Left kidney (tissue), 8 donors: ENCODE measurements at places on chromosomes 12 and 14. TPM values are rescaled to one million over a fixed set of nuclear protein-coding genes. Genes with fewer than 3 reads are reported as not detected.

- no peak for DNase-seq
Observed at GRCh38 chr14:59036134-59036533, 152.3 kb upstream of the DAAM1 start.

GRCh38 chr12:2297004-2297403 is 244.2 kb downstream of the CACNA1C start:
- no peak for DNase-seq

The ZCRB1 gene
- 96.7 TPM for polyA plus RNA-seq

DNA sequence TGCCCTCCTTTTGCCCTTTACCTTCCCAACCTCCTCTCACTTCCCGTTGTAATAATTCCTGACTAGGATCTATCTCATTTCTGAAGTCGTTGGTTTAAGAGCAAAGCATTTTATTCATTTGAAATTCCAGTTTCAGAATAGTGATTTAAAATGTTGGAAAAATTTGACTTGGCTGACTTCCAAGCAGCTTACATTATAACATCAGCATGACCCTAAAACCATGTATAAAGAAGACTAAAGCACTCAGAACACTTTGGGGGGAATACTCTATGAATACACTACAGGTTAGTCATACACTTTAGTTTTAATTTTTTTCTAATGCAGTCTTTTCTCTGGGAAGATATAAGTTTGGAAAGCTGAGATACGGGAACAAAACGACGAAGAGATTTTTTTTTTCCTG is 161.1 kb downstream of the BTG1 start:
- no peak for DNase-seq

The PPM1A gene
- 85.2 TPM for polyA plus RNA-seq

DNA sequence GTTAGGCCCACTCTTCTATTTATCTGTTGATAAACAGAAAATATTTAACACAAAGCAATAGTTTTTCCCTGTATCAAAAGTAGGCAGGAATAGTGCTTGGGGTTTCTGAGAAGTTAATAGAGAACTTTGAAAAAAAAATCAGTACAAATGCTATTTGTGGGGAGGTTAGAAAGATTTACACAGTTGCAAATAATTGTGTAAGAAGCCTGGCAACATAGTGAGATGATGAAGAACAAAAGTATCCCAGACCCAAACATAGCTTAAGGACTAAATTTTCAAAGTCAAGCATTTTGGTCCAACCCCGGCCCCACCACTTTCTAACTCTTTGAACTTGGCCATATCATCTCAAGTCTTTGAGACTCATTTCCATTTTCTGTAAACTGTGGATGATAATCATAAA is 687.5 kb upstream of the TMEM132C start:
- no peak for DNase-seq

GRCh38 chr12:128476266-128476665 is 209.3 kb downstream of the TMEM132C start:
- DNase-seq = peak; percentile 28

GRCh38 chr12:43730283-43730682 is 28.3 kb downstream of the PUS7L start:
- no peak for DNase-seq

DNA sequence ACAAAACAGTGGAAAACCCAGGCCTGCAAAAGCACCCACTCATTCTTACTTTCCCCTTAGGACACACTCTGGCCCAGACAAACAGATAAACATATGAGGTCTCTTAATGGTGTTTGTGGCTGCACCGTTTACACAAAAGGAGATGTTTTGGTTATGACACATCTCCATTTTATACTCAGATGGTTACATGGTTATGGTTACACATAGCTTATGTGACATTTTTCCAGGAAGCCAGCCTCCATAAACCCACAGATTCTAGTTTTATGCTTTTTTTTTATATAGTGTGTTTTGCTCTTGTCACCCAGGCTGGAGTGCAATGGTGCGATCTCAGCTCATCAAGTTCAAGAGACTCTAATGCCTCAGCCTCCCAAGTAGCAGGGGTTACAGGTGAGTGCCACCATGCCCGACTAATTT is 3.5 kb upstream of the KLRD1 start:
- DNase-seq = no peak

- DNase-seq = no peak
Observed at GRCh38 chr14:92099802-92100201, 6.6 kb downstream of the ATXN3 start.

GRCh38 chr12:110223777-110224378 is 57.2 kb upstream of the ATP2A2 start:
- no peak for DNase-seq

GRCh38 chr12:65759735-65760134 is 64.5 kb upstream of the HMGA2 start:
- DNase-seq = no peak

- no peak for DNase-seq
Observed at GRCh38 chr12:3636328-3636727, 116.6 kb downstream of the CRACR2A start.

- no peak for DNase-seq
Observed at GRCh38 chr12:4214877-4215228, 58.7 kb upstream of the CCND2 start.

- DNase-seq = no peak
Observed at GRCh38 chr14:30500222-30500621, 58.7 kb upstream of the G2E3 start.

DNA sequence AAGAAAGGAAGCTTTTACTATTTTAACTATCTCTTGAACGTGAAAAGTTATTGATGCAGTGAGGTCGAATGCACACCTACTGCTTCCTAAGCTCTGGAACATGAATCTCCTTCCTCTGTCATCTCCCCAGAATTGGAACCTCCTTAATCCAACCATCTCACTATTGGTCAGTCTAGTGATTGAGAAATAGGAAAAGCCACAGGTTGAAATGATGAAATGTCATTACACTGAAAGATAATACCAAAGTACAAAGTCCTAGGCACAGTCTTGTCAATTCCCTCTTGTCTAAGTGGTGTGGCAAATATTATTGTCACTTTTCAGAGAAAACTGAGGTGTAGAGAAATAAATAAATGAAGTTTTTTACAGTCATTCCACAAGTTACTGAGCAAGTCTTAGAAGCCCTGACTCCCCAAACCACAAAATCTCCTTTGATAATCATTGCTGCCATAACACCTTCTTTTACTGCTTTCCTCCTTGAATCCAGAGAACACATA is 19.5 kb upstream of the HIGD1C start:
- DNase-seq = no peak

The MAP3K9 gene
- polyA plus RNA-seq = 5.9 TPM

DNA sequence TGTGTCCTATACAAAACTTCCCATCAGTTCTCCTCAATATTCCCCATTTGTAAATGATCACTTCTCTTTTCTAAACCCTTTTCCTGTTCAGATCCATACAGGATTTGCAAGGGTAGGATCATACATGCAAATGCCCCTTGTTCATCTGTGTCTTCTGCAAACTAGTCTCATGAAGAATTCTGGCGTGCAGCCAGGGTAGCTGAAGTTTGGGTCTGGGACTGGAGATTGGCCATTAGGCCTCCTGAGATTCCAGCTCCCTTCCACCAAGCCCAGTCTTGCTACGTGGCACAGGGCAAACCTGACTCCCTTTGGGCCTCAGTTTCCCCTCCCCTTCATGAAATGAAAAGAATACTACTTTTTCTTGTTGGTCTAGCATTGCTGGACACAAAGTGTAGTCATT is 11.3 kb downstream of the C3AR1 start:
- no peak for DNase-seq

The RHEBL1 gene
- 1.8 TPM for polyA plus RNA-seq
